Stimulated activated CD4-positive, alpha-beta T cell treated with anti-CD3 and anti-CD28 coated beads, Interleukin-1b, Interleukin-23, amount 100 ng/mL, for 1 hour (primary cell): ENCODE measurements at places on chromosomes 3 and 15.

GRCh38 chr3:14434498-14435151 is 32.2 kb downstream of the SLC6A6 start:
- no peak for DNase-seq

DNA sequence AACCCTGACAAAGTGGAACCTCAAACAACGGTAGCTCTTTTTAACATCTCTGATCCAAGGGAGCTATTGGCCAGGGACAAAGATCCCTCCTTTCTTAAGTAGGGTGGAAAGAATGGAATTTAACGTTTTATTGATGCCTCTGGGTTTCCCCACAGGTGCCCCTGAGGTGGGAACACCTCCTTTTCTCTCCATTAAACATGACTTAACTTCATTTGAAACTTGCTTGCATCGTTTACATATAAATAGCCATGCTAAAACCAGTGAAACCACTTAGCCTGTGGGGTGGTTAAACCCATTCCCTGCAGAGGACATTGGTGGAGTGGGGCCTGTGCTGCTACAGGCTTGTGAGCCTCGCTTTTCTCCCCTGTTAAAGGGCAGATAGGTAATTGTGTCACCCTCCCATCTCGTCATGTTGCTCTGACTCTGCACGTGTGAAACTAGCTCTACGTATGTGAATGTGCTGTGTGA is 9.7 kb downstream of the CGNL1 start:
- no peak for DNase-seq

- DNase-seq, result no peak
Measured at GRCh38 chr15:100175406-100176114, 166.2 kb downstream of the ADAMTS17 start.

DNA sequence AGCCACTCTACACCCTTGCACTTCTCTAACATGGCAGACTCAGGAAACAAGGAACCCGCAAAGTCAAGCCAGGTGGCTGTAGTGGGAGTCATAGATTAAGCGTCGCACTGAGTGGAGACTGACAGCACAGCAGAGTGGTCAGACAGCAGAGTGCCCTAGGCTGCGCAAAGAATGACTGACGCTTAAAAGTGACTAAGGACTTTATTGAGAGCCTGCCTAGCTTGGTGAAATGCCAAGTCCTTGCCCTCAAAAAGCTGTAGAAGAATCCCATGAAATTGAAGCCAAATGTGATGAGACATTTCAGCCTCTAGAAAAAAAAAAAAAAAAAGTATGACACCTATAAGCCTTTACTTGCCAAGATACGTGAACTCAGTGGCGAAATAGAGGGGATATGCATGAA is 30.2 kb downstream of the NCEH1 start:
- no peak for DNase-seq

DNA sequence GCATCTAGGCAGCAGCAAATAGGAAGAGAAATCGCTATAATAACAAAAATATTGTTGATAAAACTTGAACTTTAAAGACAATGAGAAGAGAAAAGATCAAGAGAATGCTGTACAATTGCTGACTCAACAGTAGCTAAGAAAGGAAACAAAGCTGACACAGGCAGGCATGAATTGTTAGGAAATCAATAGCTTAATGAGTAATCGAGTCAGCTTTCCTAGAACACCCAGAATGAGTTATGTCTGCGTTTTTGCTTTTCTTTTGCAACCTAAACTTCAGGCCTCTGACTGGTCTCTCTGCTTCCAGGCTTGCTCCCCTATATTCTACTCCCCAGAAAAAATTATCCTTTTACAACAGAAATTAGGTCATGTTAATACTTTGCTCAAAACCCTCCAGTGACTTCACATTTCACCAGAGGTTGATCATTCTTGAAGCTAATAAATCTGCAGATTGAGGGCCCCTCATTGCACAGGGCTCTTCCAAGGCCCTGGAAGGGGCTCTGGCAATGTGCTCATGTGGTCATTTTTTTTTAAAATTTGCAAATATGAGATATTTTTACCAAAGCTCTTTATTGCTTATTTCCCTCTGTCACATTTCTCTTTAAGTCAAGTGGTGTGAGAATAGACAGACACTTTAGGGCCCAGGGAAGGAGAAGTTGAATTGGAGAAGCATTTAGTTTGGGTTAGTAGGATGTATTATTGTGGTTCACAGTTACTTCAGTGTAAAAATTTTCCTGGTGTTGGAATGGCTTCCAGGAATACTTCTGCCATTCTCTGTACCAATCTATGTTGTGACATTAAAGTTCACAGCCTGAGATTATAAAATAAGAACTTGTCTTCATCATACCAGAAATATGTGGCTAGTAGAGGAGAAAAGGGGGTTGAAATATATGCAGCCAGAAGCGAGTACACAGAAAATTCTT is 116.3 kb downstream of the TMCO5A start:
- DNase-seq, result no peak

DNA sequence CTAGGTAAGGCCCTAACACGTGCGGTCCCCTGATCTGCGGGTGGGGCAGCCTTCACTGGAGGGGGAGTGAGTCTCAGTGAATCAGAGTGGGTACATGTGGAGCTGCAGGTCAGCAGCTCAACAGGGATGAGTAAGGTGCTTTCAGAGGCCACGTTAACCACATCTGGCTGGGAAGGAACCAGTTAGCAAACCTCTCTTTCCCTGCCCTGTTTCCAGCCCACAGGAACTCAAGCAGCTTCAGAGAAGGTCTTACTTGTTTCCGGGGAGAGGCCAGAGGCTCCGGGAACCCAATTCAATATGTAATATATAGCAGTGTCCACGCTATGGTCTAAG is 175.3 kb downstream of the XXYLT1 start:
- DNase-seq, result no peak

- DNase-seq, result no peak
Measured at GRCh38 chr15:80379693-80380092, 24.5 kb upstream of the ARNT2 start.

GRCh38 chr15:27645672-27646071 is 453.4 kb downstream of the OCA2 start:
- DNase-seq, result no peak

DNA sequence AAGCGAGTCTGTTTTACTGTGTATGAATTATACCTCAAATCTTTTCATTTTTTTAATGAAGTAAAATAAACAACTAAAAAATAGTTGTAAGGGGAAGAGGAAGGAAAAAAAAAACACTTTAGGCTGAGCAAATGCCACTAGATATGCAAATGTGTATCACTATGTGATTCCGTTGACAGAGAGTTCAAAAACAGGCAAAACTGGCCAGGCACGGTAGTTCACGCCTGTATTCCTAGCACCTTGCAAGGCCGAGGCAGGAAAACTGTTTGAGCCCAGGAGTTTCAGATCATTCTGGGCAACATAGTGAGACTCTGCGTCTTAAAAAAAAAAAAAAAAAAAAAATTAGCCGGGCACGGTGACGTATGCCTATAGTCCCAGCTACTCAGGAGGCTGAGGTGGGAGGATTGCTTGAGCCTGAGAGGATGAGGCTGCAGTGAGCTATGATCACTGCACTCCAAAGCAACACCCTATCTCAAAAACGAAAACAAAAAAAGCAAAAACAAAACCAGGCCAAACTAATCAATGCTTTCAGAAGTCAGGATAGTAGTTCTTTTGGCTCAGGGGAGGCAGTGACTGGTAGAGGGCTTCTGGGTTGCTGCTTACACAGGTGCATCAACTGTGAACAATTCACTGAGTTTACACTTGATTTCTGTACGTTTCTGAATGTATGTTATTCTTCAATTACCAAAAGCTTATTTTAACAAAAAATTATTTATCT is 7.4 kb downstream of the PRC1 start:
- DNase-seq, result no peak

GRCh38 chr3:189222927-189223636 is 51.3 kb downstream of the TPRG1 start:
- DNase-seq, result no peak

- no peak for DNase-seq
Measured at GRCh38 chr3:12891985-12892839, 50.8 kb upstream of the RPL32 start.

DNA sequence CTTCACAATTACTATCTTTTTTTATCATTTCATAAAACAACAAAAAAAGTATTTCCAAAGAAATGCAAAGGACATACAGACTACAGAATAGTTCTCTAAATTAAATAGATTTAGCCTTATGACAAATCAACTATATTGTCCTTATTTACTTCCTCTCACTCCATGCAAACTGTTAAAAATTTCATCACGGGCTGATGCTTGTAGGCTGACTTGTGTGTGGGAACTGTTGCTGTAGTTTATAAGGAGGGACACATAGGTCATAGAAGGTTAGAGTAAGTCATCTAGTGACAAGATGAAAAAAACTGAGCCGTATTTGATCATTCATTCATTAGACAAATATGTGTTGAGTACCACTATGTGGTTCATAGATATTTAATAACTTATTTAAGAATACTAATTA is 232.5 kb upstream of the TBL1XR1 start:
- DNase-seq, result no peak

DNA sequence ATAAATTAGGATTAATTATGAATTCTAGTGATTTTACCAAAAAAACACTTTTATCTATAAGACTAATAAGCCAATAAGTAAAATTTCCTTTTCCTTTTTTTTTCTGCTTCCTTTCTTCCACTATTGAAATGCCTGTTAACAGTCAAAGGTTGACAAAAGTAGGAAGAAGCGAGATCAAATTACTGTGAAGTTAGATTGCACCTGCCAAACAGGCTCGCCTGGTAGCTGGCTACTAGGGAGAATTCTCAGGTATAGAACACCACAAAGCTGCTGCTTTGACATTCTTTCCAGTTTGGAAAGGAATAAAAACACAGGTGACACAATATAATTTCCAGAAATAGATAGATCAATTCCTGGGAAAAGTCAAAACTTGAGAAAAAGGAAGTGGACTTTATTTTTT is 749.0 kb downstream of the NSUN3 start:
- DNase-seq, result no peak

GRCh38 chr15:28105224-28105791 is 6.2 kb upstream of the OCA2 start:
- no peak for DNase-seq

- DNase-seq, result no peak
Measured at GRCh38 chr15:89075101-89075640, 13.1 kb upstream of the ABHD2 start.

GRCh38 chr3:141462176-141462859 is 24.5 kb upstream of the RASA2 start:
- DNase-seq, result no peak

GRCh38 chr3:46908294-46908985 is 30.9 kb downstream of the PTH1R start:
- no peak for DNase-seq

DNA sequence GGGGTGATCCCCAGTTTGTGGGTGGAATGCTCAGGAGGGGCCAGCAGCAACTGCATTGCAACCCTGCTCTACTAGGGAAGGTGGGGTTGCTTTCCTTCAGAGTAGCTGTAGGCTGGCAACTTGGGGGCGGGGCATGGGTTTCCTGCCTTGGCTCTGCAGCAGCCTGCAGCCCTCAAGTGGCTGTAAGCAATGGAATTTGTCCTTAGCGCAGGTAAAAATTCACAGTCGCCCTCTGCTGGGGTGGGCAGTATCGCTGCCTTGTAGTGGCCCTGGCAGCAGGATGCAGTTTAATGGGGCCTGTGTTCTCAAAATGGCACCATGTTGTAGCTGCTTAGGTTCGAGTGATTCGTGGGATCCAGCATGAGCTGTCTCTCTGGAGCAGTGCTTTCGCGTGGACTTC is 29.8 kb downstream of the STT3B start:
- DNase-seq, result no peak

DNA sequence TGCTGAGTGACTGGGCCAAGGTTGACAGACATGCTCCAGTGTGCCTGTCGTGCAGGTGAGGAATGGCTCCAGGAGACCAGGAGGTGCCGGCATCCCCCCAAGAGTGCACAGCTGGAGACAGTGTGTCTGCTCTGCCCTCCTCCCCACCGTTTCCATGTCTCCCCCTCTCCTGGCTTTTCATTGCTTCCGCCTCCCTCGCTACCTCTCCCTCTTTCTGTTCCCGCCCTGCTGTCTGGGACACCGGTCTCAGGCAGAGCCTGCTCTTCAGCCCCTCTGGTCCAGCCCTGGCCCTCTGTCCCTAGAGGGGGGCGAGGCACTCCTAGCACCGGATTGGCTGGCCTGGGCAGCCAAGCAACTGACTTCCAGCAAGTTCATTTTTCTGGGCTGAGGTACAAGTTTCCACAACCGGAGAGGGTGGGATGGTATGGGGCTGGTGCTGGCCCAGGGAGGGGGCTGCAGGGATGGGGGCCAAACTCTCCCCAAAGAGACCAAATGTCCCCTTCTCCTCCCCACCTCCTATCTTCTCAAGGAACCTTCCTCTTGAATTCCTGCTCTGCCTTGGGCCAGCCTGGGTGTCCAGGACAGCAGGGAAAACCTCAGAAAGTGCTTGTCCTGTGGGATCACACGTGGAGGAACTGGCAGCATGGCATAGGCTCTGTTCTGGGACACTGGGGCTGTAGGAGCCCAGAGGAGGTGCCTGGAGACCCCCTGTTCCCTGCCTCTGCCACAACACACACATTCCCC is 32.6 kb downstream of the PRKCD start:
- DNase-seq, result no peak

- DNase-seq, result no peak
Measured at GRCh38 chr3:115248274-115248673, 101.2 kb upstream of the ZBTB20 start.

DNA sequence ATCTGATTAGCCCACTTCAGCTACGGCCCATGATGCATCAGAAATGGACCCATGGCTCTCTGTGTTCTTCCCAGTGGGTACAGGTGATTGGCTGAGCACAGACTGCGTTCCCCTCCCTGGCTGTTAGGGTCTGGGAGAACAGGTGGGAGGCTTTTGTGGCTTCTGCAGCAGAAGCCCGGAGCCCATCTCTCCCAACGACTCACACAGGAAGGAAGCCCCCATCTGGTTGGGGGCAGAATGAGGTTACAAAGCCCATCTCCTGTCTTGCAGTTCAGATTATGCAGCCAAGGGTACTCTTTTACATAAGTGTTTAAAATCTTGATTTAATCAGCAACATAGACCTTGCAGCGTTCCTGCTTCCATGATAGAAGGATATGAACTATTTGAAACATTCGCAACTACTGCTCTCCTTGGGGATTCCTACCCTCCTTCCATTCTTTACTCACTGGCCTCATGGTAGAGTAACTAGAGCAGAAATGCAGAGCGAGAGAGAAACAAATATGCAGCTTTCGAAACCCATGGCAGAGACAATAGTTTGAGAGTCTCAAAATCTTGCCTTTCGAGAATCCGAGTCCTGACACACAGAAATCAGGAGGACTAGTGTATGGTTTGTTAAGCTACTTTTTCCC is 291.3 kb downstream of the TLE3 start:
- DNase-seq, result no peak

- no peak for DNase-seq
Measured at GRCh38 chr3:27606537-27606936, 115.6 kb downstream of the EOMES start.

DNA sequence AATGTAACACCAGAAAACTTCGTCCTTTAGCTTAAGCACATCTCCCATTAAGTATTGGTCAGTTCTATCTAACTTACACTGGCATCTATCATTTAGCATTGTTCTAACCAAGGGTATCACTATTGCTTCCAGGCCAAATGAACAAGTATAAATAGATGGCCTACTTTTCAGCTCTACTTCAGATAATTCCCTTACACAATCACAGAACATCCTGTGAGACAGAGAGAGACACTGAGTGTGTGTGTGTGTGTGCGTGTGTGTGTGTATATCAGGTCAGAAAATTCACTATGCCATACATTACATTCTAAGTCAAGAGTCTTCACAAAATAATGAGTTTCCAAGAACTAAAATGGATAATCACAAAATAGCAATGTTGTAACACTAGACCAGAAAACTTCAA is 39.1 kb downstream of the SCAPER start:
- no peak for DNase-seq

GRCh38 chr3:41701191-41701698 is 260.7 kb downstream of the ULK4 start:
- DNase-seq, result no peak

GRCh38 chr3:36403661-36404060 is 23.4 kb downstream of the STAC start:
- no peak for DNase-seq

GRCh38 chr3:41075975-41076374 is 123.3 kb upstream of the CTNNB1 start:
- no peak for DNase-seq
